ENCODE measurements at places on chromosomes 2 and 18.

DNA sequence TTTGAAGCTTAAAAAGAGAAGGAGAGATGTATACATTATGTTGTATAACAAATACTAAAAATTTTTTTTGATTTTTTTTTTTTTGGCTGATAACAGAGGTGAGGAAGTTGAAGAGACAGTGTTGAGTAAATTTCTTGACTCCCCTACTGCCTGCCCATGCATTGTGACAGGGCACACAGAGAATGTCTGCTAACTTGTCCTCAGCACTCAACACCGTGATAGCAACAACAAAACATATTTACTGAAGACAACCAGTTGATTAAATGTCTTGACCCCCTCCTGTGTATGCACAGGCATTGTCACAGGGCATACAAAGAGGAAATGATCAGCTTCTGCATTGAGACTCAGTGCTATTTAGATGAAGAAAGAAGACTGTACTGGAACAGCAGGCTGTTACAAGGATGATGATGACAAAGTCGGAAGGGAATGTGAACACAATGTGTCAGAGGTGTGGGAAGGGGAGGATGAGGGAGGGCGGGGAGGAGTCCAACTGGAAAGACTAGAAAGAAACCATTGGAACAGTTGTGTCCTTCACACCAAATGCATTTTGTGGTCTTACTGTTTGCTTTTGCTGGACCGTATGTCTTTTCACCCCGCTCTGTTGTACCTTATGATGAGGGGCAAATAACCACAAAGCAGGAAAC is 89.5 kb downstream of the CERS6 start:
- no peak for DNase-seq

DNA sequence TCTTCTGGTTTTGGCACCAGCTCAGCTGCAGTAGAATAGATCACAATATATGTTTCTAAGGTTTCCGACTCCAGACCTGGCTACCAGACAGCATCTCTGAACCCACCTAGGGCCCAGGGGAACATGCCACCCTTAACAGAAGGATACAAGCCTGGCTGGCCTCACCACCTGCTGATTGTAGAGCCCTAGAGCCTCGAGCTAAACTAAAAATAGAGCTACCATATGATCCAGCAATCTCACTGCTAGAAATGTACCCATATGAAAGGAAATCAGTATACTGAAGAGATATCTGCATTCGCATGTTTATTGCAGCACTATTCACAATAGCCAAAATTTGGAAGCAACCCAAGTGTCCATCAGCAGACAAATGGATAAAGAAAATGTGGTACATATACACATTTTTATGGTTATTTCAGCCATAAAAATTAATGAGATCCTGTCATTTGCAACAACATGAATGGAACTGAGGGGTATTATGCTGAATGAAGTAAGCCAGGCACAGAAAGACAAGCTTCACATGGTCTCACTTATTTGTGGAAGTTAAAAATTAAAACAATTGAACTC is 242.4 kb upstream of the SLC39A10 start:
- DNase-seq: no peak

DNA sequence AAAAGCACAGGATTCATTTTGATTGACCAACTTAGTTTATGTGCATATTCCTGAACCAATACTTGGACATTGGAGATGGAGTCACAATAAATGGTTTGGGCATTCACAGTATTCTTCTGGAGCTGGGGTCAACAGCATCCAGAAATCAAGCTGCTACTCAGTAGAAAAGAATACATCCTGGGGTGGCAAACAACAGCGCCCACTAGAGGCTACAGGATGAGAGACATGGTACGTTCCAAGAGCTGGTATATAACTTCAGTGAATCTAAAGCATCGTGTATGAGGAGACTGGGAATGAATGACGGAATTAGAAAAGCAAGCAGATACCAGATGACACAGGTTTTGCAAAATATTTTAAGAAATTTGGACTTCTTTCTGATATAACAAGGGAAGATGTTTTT is 142.9 kb upstream of the FIGN start:
- no peak for DNase-seq

DNA sequence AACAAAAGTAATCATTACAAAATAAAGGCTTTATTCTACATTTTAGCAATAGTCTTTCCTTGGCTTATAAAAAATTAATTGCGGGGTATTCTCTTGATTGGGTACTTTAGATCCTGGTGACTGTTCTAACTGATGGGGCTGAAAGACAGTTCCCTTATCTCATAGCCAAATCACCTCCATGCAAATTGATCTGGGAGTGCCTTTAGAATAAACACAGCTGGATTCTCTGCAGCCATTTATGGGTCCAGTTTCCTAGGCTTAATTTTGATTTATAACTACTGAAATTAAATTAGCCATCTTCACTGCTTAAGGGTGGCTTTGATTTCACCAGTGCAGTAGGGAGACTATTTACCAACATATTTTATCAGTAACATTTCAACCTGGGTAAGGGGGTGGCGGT is 337.1 kb downstream of the NRXN1 start:
- no peak for DNase-seq

DNA sequence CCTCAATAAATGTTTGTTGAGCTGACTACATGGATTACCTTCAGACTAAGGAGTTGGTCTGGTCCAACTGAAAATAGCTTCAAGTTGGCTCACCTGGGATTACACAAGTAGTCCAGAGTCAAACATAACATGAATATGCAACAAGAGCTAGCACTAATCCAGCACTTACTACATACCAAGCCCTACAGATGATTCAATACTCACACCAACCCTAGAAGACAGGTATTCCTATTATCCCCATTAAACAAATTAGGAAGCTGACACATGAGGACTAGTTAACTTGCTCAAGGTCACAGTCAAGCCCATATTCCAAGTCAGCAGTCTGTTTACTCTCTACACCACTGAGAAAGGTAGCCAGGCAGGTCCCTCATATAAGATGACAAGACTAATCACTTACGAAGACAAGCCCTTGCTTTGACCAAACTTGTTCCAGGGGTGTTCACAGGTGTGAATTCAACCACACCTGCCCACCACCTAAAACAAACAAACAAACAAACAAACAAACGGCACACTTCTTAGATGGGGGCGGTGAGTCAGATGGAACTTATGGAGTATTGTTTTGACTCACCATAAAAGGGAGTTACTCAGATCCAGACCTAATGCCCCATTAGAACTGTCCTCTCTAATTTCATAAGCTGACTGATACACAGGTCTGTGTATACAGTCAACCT is 29.1 kb downstream of the TMEM131 start:
- DNase-seq: no peak

DNA sequence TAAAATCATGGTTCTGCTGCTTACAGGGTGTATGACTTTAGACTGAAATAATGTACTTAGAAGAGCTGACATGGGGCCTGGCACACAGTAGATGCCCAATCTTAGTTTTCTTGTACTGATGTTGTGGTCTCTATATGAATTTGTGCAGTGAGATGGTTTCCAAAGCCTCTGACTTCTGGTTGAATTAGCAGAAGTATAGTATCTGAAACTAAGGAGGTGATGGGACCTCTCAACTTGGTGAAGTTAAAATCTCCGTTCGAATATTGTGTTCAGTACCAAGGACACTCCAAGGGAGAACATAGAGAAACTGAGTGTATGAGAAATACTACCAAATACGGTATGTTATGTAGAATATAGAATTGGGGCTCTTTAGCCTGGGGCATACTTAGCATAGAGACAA is 120.9 kb downstream of the ANTXR1 start:
- DNase-seq: no peak

GRCh38 chr2:217964275-217965161 is 38.3 kb downstream of the TNS1 start:
- no peak for DNase-seq

DNA sequence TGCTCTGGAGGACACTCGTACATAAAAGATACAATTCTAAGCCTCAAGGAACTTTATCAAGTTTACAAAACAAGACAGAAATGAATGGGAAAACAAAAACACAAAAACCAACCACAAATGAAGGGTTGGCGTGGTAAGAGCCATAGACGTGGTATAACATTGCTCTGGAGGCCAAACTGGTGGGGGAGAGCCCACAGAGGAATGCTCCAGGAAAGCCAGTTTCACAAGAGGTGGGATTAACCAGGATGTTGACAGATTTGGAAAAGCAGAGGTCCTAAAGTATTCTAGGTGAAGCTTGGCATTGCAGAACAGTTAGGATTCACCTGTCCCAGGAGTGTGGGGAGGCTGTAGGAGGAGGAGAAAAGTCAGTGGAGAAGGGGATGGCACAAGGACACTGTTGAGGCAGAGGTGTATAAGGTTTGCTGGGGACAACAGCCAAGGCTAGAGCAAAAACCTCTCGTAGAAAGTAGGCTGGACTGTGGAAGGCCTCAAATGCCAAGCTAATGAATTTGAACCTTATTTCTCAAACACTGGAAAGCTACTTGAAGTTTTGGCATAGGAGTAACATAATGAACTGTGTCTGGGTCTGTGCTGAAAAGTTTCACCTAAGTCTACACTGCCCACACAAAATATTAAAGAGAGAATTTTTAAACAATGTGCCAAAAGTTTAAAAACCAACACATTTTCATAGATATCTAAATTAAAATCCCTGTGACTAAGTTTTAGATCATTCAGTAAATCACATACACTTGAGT is 135.1 kb downstream of the THADA start:
- DNase-seq: no peak

DNA sequence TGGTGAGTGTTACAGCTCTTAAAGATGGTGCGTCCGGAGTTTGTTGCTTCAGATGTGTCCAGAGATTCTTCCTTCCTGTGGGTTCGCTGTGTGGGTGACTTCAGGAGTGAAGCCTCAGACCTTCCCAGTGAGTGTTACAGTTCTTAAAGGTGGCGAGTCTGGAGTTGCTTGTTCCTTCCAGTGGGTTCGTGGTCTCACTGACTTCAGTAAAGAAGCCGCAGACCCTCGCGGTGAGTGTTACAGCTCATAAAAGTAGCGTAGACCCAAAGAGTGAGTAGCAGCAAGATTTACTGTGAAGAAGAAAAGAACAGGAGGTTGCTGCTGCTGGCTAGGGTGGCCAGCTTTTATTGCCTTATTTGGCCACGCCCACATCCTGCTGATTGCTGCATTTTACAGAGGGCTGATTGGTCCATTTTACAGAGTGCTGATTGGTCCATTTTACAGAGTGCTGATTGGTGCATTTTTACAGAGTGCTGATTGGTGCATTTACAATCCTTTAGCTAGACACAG is 34.0 kb upstream of the SPTBN1 start:
- DNase-seq: no peak

GRCh38 chr18:13179566-13180113 is 38.9 kb upstream of the LDLRAD4 start:
- no peak for DNase-seq

DNA sequence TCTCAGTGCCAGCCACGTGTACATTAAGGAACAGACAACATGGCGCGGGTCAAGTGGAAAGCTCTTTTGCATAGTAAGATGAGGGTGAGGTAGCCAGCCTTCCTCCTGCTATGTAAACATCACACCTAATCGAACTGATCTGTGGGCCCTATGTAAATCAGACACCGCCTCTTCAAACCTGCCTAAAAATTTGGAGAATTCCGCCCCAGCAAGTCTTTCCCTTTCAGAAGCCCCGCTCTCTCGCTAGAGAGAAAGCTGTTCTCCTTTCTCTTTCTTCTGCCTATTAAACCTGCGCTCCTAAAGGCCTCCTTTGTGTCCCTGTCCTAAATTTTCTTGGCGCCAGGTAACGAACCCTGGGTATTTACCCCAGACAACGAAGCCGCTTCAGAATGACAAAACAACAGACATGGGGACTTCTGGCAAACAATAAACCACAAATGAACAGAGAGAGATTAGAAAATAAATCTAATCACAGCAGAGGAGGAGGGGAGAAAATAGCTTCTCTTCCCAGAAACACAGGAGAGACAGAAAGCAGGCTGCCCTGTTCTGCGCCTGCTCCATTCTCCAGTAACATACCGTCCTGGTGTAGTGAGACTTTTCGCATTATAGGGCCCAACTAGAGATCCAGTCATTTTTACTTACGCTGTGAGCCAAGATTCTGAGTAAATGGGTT is 31.9 kb upstream of the CYP1B1 start:
- DNase-seq: no peak

- DNase-seq: no peak
Measured at GRCh38 chr2:94923196-94923595, 52.0 kb downstream of the TEKT4 start.

GRCh38 chr2:25951071-25951547 is 31.2 kb downstream of the KIF3C start:
- peak; percentile 29 for DNase-seq

GRCh38 chr2:201420442-201421113 is 30.7 kb downstream of the TRAK2 start:
- DNase-seq: no peak

- no peak for DNase-seq
Measured at GRCh38 chr2:494853-495252, 182.4 kb downstream of the TMEM18 start.

DNA sequence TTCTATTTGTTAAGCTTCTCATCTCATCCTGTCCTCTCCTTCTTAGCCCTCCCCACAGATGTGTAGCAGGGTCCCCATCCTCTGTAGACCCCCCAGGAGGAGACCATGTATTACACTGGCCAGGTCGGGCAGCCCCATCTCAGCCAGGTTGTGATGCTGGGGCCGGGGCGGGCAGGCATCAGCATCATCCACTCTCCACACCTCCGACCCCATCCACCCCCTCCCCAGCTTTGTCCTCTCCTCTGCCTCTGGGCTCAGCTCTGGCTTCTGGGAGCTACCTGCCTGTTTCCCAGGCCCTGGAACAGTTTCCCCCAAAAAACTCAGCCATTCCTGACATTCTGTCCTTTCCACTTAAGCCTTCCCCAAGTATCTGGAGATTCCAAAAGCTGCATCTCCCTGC is 49.2 kb downstream of the GBX2 start:
- no peak for DNase-seq

- DNase-seq: no peak
Measured at GRCh38 chr18:9722691-9723090, 14.6 kb downstream of the RAB31 start.

DNA sequence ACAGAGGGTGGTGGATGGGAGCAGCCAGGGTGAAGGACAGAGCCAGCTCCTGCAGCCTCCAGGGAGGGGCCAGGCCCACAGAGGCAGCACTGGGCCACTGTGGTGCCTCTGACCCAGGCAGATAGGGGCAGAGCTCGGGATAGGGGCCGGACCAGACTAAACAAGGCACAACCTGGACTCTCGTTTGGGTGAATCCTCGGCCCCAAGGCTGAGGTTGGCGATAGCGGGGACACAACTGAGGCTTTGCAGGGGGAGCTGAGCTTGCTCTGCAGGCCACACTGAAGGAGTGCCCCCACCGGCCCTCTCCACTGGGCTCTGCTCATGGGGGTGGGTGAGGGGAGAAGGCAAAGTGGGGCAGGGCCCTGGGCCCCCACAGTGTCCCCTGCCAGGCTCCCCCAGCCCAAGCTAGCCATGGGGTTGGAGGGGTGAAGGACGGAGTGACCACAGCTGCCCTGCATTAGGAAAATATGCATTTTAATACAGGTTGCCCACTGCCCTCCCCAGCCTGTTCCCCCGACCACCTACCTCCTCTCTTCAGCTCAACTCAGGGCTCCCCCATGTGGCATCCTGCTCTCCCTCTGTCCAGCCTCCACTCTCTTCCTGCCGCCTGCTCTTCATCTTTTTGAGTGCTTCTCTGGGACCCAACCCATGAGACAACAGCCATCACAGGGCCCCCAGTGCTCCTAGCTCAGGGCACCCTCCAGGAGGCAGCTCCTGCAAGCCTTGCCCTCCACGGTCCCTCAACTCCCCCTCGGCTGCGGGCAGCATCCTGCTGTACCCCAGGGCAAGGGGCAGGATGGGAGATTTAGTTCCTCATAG is 152.8 kb downstream of the INHBB start:
- no peak for DNase-seq

Data from stimulated activated CD4-positive, alpha-beta T cell treated with anti-CD3 and anti-CD28 coated beads, Interleukin-1b, Interleukin-23, amount 100 ng/mL, for 1 hour (primary cell).